Stimulated activated CD8-positive, alpha-beta memory T cell treated with anti-CD3 and anti-CD28 coated beads, Interleukin-7, amount 100 ng/mL, for 1 hour (primary cell): ENCODE measurements at places on chromosomes 1 and 21.

GRCh38 chr1:168832661-168833060 lies 103.7 kb upstream of the DPT start:
- DNase-seq, result no peak

DNA sequence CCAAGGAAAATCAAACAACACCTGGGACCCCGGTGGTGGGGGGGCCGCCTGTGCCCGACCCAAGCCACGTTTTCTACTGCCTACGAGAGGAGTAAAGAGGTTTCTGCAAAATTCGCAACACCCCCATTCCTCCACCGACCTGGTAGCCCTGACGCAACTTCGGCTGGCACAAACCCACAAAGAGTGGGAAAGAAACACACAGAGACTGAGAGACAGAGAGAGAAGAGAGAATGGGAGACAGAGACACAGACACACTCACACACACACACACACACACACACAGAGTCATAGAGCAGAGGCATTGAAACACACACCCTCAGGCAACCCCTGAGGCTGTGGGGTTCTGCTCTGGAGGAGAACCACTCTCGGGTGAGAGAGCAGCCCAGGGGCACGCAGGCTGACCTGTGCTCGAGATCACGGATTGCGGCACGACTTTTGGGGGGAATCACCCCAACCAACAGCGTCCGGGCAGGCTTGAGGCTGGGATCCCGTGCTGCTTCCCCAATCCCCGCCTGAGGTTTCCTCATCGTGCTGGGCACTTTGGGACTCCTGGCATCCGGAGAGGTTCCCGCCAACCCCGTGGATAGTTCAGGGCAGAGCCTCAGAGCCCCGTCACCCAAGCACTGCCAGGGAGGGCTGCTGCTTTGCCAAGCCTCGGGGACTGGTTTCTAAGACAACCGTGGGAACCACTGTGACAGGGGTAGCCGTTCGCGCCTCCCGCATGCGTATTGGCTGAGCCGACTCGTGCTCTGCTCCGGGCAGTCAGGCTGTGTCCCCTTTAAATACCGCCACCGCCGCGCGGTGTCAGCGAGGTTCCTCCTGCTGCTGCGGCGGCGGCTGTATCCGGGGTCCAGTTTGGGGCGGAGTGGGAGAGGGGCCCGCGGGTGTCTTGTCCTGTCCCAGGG lies 682.4 kb upstream of the TPTE start:
- no peak for DNase-seq

DNA sequence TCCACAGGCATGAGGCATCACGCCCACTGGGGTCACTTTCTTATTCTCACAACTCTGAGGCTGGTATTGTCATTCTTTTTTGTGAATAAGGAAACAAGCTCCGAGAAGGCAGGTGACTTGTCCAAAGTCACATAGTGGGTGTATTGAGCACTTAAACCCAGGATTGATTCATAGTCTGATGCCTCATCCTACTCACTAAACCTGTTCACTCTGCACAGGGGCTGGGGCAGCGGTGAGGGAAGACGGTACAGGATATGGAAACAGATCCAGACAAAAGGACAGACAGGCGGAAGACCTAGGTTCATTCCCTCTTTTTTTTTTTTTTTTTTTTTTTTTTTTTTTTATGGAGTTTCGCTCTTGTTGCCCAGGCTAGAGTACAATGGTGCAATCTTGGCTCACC lies 56.6 kb downstream of the NKAIN1 start:
- DNase-seq, result no peak

GRCh38 chr1:115648717-115649691 lies 7.2 kb downstream of the VANGL1 start:
- DNase-seq, result no peak

GRCh38 chr1:169103480-169103893 lies 3.0 kb upstream of the ATP1B1 start:
- DNase-seq, result no peak

DNA sequence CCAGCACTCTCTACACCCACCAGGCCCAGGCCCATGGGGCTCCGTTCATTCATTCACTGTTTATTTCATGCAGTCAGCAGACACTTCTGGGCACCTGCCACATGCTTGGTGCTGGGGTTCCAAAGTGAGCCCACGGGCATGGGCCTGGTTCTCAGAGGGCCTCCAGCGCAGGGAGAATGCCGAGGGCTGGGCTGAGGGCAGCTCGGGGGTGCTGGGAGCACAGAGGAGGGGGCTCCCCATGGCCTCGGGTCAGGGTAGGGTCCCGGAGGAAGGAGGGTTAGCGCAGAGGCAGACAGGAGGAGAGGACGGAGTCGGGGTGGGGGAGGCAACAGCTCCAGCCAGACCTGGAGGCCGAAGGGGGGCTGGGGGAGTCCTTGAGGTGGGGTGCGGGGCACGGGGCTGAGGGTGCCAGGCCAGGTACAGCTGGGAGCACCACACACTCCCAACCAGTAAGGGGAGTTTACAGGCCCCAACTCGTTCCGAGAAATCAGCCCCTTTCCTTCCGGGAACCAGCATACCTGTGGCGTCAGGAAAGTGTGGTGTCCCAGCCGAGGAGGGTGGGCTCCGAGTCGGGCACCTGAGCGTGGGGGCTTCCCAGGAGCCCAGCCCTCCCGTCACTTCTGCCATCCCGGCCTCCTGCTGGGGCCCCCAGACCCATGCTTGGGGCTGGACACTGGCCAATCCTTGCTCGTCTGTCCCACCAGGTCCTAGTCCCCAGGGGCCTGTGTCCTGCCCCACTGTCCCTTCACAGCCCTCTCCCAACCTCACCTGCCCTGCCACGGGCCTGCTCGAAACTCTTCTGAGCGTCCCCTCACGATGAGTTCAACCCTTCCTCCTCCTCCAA lies 10.8 kb downstream of the ARHGEF16 start:
- DNase-seq, result no peak

DNA sequence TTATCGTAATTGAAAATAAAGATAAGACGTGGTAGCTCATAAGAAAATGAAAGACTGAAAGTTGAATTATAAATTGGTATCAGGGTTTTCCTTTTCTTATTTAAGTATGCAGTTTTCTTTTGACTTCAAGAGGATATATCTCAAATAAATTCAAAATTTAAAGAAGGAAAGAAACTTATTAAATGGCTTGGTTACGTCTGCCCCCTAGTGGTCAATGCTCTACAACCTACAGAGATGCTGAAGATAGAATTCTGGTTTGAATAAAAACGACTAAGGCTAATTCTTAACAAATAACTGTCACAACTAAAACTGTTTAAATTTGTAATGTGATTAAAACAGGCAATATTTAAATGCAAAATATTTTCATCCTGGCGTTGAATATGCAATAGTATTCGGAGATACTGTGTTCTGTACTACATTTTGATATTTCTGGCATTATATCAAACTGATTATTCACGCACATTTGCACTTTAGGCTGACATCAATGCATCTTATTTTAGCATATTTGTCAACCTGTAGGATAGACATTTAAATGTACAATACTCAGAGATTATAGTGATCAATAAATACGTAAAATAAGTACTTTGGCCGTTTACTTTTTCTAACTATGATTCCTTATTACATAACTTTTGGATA lies 26.8 kb downstream of the IFI44 start:
- DNase-seq, result no peak

GRCh38 chr1:66553846-66554245 lies 19.9 kb downstream of the SGIP1 start:
- no peak for DNase-seq

DNA sequence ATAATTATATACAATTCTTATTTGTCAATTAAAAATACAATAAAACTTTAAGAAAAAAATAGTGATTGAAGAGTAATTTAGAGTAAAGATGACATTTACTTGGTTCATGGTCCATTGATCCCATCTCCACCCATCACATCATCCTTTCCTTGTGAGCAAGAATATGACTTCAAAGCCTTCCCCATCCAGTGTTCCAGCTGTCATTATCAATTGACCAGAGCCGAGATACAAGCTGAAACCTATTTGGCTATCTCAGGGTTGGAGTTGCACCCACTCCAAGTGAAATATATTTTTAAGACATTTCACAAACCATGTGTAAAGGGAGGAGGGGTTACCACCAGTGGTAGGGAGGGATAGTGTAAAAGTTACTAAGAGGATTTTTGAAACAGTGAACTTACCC lies 428.9 kb upstream of the C1orf87 start:
- DNase-seq, result no peak

DNA sequence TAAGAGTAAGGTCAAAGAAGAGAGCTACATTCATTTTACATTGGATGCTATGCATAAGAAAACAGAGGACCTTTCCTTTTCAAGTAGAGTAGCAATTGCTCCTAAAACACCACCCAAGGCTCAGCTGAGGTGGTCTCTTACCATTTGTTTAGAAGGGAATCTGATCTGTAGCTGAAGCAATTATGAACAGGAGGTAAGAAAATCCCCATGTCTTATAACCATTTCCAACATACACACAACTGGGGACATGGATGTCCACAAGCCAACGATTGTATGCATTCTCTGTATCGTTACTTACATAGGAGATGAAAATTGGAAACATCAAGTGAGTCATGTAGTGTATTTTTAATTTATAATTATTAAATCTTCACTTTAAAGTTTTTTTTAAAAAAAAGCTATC lies 132.0 kb downstream of the AKT3 start:
- no peak for DNase-seq

DNA sequence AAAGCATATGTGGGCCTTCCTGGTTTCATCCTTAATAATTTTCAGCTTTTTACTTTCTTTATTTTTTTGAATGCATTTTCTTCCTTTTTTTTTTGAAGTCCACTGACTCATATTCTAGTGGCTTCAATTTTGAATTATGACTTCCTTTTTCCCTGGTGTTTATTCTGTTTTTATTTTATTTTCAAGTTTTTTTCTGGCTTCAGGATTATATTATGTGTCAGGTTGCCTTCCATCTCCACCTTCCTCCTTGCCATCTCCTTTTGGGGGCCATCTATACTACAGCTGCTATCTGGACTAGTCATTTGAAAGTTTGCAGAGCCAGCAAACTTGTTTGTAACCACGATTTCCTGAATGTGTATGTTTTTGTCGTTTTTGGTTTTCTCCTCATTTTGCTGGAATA lies 117.6 kb downstream of the LEPR start:
- DNase-seq, result no peak

GRCh38 chr1:95655321-95656020 lies 421.5 kb downstream of the RWDD3 start:
- DNase-seq, result no peak

DNA sequence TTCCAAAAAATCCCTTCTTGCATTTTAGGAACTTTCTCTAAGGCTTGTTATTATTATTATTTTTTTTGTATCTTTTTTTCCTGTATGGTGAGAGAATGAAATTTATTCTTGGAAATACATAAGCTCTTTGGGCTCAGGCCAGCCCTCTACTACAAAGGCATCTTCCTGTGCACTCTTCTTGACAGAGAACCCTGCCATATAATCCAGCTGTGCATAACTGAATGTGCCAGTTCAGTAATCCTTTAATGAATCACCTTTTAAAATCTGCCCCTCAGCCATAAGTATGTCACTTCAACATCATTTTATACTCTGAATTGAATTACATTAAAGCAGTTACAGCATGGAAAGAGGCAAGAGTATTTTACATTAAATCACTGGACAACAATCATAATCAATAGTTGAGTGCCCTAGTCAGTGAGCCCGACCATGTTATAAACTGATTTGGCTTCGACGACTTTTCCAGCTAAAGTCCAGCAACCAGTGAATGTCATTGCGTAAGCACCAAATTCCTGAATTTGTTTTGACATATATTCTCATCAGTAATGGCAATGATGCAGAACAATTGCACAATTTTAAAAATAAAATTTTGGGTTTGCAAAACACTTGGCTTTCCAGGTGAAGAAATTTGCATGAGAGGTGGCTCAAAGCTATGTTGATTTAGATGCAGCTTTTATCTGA lies 59.2 kb upstream of the KCNK2 start:
- no peak for DNase-seq

DNA sequence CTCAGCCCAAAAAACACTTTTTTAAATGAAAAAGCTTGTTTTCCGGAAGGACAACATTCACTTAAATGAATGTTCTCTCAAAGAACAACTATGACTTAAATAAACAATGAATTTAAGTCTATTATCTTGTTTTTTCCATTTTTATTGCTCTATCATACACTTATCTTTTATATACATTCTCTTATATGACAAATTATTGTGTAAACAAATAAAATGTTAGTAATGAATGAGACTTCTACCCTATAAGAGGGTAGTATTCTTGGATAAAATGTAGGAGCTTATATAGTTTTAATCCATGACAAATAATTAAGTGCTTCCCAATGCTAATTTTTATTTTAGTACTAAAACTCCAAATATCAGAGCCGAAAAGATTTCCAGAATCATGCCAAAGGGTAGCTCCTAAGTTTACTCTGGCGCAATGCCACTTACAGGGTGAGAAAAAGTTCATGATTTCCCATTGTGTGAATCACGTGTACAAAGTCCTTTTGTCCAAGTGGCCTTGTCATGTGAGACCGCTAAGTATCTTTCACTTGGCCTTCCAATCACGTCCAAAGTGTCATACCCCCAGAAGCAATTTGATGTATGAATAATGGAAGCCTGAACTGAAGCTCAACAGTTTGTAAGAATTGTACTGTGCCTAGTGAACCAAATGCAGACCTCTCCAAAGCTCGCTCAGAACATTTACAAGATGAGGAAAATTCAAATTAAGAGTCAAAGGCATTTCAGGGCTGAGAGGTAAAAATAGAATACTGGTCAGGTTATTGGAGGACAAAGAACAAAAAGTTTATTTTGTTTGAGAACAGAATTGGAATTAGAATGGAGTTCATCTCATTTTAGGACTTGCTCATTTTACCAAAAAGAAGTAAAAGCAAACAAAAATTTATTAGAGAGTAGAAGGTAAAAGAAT lies 56.6 kb upstream of the C1orf21 start:
- DNase-seq, result no peak

GRCh38 chr1:5084676-5085075 lies 430.3 kb downstream of the AJAP1 start:
- no peak for DNase-seq

GRCh38 chr1:29094433-29094832 lies 29.3 kb downstream of the TMEM200B start:
- no peak for DNase-seq

GRCh38 chr1:116165572-116165971 lies 54.4 kb downstream of the MAB21L3 start:
- DNase-seq, result no peak

DNA sequence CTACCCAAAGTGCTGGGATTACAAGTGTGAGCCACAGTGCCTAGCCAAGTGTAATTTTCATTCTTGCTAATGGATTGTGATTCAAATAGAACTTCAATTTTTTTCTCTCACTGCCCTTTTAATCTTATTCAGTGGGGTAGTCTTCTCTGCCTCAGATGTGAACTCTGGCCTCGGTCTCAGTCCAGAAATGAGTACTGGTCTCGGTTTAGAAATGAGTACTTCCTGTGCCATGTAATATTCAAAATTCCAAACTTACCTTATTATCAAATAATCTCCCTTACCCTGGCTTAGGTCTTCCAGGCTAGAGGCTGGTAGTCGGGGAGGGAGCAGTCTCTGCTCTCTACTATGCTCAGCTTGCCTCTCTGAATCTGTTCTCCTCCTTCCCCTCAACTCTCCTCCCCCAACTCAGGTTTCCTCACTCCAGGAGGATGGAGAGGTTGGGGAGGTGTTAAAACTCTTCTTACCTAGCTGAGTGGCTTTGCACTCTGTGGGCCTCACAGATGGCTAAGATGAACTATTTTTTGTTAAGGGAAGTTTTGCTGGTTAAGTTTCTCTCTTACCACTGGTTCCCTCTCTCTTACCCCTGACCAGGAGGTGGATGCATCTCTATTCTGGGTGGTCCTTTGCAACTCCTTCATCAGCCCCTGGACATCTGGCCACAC lies 4.8 kb upstream of the SLAMF9 start:
- DNase-seq, result no peak

- DNase-seq, result no peak
These were observed 88.6 kb downstream of the RIPK4 start for GRCh38 chr21:41678016-41678923.
